ENCODE measurements at places on chromosomes 5 and 9.

DNA sequence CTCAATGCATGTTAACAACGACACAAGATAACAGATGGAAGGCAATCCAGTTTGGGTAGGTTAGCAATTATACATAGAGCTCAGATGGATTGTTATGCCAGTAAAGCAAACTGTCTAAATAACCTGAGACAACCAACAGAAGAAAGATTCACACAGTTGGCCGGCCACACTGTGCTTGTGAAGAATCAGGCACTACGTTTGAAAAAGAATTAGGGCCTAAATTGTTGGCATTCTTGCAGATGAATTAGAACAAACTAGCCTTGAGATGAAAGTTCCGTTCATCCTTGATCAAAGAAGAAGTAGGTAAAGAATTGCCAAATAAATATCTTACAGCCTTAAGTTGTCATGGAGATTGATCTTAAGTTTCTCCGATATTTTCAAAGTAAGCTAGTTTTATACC lies 210.6 kb downstream of the CDH18 start:
- DNase-seq: no peak

DNA sequence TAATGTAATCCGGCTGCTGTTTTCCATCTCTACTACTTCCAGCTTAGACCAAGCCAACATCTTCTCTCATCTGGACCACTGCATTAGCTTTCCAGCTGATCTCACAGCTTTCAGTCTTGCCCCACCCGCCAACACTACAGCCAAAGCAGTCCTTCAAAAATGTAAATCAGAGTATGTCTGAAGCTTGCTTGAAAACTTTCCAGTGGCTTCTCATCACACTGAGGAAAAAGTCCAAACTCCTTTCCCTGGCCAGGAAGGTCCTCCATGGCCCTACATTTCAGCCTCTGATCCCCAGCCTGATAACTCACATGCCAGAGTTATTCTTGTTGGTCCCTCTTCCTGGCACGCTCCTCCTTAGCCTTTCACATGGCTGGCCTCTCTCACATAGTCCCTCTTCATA lies 38.5 kb downstream of the TTC1 start:
- no peak for DNase-seq

- no peak for DNase-seq
Observed at GRCh38 chr9:93681269-93682154, 105.1 kb downstream of the PHF2 start.

- DNase-seq: no peak
Observed at GRCh38 chr9:121196389-121196788, 5.3 kb downstream of the RAB14 start.

DNA sequence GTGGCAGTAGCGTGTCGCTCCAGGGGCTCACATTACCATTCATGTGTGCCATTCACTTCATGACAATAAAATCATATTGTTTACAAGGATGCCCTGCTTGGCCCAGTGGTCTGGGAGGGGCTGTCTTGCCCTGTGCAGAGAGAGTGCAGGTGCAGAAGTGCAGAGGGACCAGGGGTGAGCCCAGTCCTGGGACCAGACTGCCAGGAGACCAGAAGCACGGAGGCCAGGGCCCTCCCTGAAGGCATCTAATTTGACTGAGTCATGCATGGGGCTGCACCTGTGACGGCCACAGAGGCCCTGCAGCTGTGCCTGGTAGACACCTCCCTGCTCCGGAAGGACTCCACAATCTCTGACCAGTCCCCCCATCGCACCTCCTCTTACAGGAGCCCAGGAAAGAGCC lies 164.4 kb upstream of the FOXD4L5 start:
- no peak for DNase-seq

GRCh38 chr5:171451421-171451820 lies 32.0 kb downstream of the FGF18 start:
- DNase-seq: no peak

DNA sequence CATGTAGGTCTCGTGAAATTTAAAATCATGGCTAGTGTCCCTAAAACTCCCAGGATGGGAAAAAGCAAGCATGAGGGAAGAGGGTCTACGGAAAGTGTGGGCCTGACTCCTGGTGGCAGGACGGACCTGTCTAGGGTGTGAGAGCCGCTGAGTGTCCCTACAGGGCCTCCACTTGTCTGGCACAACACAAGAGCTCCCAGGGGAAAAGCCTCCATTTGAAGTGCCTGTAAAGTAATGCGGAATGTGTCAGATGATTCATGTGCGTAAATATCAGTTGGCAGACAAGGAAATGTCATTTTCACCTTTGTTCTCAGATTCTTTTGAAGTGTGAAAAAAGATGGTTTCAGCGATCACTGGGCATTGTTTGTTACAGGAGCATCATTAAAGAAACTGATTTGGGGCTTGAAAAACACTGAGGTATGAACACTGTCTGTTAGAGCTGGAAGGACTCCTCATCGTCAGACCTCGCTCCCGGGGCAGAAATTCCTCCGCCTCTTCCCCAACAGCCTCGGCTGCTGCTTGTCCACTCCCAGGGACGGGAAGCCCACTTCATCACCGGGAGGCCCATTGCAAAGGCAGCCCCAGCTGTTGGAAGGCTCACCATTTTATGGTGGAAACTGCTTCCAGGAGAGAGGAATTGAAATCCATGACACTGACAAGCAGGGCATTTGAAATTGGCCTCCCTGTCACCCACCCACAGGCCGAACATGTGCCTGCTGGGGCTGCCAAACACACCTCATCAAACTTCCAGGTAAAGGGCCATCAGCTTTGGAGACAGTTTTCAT lies 240.8 kb downstream of the FSTL4 start:
- no peak for DNase-seq

DNA sequence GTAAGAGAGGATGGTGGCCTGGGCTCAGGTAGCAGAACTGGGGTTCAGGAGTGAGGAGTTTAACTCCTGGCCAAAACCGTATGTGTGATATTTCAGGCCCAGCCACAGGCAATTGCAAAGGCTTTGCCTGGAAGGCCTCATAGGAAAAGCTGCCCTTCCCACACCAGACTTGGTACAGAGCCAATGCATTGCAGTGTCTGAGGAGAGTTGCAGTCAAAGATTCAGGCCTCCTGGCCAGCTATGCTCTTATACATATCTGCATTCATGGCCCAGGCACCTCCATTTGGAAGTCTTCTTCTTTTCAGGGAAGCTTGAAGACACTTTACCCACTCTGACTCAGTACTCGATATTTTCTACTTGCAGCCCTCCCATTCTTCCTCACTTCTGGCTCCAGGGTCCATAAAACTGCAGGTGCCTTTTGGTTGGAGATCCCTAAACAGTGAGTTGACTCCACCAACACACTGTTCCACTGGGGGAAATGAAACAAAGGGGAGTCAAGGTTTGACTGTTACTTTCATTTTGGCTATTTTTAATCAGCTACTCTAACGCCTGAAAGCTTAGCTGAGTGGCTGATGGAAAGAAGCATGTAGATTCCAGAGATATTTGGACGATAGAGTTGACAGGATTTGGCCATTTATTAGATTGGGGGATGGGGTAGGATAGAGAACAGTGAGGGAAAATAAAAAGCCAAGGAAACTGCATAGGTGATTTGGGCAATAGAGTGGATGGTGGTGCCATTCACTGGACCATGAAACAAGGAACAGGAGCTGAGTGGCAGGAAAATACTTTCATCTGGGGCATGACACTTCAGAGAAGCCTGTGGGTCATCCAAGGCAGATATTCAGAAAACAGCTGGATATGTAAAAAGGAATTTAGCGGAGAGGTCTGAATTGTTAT lies 30.6 kb upstream of the IL33 start:
- no peak for DNase-seq

- no peak for DNase-seq
Observed at GRCh38 chr5:32680183-32680582, 30.9 kb upstream of the NPR3 start.

GRCh38 chr5:119393746-119394145 lies 37.9 kb downstream of the TNFAIP8 start:
- no peak for DNase-seq

DNA sequence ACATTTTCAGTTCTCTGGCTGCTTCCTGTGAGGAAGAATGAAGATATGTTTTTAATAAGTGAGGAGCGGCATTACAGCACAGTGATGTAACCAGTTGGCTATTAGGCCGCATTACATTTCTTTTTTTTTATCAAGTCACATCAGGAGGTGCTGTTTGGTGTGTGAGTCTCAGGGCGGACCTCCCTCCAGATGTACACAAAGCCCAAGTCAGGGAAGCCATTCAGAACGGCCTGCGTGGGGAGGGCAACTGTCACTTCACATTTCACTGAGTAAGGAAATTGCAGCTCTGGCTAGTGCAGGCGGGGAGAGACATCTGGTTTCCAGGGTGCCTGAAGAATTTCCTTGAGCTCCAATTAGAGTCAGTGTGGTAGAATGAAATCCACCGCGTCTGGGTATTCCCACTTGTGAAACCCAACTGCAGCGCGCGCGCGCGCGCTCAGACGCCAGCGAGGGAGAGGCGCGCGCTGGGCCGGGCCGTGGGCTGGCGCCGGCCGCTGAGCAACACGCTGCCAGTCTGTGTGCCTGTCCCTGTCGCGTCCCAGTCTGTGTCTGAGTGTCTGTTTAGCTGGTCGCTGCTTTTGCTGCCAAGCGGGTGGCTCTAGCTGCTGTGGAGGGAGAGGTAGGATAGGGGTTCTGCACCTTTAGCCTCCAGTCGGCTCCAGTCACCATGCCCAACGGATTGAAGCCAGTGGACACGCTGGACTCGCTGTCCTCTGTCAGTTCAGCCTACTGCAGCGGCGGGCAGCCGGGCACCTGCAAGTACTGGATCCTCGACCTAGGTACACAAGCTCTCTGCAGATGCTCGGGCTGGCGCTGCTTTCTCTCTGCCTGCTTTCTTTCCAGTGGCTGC lies 140.8 kb upstream of the OTULINL start:
- no peak for DNase-seq

Data from activated CD4-positive, alpha-beta T cell treated with anti-CD3 and anti-CD28 coated beads for 24 hours (primary cell).